ENCODE measurements at places on chromosomes 13 and 19.
A peak's percentile ranks its signal among the peaks of the same experiment; 100 is the strongest.

DNA sequence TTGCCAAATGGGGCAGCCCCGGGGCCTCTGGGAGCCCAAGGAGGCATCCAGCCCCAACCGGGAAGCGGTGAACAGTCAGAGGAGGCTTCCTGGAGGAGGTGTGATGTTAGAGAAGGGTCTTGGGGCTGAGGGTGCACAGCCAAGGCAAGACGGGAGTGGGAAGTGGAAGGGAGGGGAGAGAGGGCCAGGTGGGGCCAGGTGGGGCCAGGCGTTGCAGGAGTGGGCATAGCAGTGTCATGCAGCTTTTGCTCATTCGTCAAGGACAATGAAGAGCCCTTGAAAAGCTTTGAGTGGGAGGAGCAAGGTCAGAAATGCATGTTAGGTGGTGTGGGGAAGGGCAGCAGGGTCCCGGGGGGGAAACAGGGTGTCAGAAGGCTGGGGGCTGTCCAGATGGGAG, 1.8 kb downstream of the FBN3 start:
- no peak for DNase-seq

- no peak for DNase-seq
Observed at GRCh38 chr19:41708481-41708880, at the start of gene CEACAM5. Gene CEACAM5 (plus strand): TSS chr19:41708626. CDS start chr19:41708732, 106 bp downstream.

- DNase-seq, result no peak
Observed at GRCh38 chr19:8143041-8143440, 6.4 kb downstream of the FBN3 start.

DNA sequence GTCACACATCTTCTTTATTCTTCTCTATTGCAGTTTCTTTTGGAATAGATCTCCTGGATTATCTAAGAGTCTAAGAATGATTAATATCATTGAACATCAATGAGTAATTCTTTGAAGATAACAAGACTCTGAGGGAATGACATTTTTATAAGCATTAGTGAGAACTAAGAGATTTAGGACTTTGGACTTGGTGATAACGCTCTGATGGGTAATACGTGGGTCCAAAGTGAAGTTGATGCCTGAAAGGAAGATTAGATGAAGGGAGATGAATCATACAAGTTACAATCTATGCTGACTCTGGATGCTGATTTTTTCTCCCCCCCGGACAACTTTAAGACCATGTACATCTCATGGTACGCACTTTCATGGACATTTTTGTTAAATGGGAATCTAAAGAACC, 364.5 kb downstream of the GPC5 start:
- DNase-seq, result no peak

DNA sequence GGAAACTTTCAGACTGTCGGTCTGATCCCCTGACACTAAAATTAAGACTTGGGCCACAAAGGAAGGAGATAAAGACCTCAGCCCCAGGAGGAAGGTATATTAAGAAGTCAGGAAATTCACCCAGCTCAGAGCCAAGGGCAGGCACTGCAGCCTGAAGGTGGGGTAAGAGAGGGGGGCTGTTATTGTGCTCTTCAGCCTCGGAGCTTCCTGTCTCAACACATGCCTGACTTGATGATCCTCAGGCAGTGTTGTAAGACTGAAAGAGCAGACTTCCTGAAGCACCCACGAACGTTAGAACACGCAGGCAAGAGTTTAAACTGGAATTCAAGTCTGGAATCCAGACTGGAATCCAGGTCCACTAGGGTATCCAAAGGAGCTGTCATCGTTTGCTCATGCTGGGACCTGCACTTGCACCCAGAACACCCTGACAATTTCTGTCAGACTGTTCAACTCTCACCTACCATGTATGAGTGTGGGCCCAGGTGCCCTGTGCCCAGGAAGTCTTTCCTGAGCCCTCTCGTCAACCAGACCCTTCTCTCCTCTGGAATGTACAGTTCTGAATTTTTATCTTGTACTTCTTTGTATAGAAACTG, 10.7 kb upstream of the FLT1 start:
- DNase-seq, result no peak

- DNase-seq, result no peak
Observed at GRCh38 chr13:23667750-23668149, 97.5 kb downstream of the TNFRSF19 start.

DNA sequence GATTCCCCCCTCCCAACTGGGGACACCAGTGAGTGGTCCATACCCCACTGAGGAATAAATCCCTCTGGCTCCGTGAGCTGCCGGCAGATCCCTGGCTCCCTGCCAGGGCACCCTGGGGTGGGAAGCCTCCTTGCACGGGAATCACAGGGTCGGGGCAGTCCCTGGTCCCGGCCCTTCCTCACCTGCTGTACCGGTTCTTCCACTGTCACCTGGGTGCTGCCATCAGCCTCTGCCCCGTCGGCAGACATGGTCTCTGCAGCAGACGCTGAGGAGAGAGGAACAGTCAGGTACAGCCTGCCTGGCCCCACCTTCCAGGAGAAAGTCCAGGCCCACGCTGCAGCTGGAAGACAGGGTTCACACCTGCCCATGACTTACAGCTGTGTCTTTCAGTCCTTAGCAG, 6.3 kb downstream of the PLIN3 start:
- DNase-seq, result no peak

DNA sequence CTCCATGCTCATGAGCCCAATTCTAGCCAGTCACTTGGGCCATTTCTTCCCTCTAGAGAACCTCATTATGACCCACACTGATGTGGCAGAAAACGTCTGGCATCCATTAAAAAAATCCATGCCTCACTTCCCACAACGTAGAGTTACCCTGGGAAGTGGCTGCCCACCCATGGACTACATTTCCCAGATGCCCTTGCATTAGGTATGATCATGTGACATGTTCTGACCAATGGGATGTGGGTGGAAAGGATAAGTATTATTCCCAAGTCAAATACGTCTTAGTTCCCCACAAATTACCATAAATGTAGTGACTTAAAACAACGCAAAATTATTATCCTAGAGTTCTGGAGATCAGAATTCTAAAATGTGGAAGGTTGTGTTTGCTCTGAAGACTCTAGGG, 47.9 kb upstream of the ZNRF4 start:
- no peak for DNase-seq

DNA sequence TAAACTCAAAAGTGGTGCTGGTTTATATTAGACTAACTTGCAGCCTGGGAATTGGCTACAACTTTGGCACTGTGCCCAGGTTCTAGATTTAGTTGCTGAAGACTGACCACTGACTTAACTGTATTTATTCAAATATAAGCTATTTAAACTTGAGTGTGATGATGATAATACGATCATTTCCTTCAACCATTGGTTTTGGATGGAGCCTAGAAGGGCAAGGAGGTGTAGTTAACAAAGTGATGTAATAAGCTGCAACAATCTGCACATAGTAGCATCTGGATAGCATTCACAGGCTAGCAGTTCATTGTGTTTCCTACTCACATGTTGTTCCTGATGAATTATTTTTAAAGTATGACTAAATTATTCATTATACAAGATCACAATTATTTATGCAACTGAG, 55.2 kb upstream of the DACH1 start:
- DNase-seq, result no peak

- DNase-seq, result no peak
Observed at GRCh38 chr13:113489549-113490495, 689 bp downstream of the DCUN1D2 start.

DNA sequence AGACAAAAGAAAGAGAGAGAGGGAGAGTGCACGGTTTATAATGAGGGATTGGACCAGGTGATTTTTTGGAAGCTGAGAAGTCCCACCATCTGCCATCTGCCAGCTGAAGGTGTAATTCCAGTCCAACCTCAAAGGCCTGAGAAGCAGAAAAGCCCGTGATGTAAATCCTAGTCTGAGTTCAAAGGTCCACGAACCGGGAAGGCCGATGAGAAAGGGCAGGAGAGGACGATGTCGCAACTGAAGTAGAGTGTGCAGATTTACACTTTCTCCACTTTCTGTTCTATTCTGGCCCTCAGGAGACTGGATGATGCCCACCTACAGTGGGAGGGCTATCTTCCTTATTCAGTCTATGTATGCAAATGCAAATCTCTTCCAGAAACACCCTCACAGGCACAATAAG, 500.0 kb downstream of the DIAPH3 start:
- DNase-seq, result no peak

GRCh38 chr19:10361569-10362011, 18.8 kb downstream of the TYK2 start:
- DNase-seq, result no peak

- DNase-seq, result peak; percentile 50
Observed at GRCh38 chr19:29841559-29842367, 30.0 kb downstream of the CCNE1 start.

DNA sequence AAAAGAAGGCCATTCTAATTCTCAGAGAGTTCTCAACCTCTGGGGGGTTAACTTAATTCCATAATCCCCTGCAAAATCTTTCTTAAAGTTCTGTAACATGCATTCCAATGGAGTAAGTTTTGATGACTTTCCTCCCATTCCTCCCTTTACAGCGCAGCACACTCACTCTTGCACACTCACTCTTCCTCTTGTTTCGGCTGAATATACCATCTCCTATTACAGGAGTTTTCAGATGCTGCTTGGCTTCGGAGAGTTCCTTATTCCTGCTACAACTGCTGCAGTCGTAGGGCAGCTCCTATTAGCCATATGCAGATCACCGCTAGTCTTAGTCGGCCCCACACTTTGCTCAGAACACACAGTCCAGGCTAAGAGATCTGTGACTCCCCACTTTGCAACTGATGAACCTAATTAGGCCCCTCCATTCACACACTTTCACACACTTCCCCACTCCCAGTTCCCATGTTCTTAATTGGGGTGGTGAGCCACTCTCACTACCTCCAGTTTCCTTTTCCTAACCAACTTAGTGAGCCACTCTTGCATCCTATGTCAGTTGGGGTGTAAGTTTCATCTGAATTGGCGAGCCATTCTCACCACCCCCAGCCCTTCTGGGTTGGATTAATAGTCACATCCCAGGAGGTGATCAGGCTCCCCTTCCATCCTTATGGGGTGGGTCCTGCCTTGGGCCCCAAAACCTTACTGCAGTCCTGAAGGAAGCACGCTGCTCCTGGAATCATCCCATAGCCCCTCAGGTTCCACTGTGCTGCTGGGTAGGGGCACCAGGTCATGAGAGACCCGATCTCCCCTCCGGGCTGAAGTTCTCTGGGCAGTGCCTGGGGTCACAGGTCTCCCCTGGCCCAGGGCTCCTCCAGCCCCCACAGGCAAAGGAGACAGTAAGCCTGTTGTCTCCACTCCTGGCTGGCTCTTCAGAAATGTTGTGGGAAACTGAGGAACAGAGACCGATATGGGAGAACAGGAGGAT, 53.9 kb downstream of the OR10H4 start:
- DNase-seq, result no peak

DNA sequence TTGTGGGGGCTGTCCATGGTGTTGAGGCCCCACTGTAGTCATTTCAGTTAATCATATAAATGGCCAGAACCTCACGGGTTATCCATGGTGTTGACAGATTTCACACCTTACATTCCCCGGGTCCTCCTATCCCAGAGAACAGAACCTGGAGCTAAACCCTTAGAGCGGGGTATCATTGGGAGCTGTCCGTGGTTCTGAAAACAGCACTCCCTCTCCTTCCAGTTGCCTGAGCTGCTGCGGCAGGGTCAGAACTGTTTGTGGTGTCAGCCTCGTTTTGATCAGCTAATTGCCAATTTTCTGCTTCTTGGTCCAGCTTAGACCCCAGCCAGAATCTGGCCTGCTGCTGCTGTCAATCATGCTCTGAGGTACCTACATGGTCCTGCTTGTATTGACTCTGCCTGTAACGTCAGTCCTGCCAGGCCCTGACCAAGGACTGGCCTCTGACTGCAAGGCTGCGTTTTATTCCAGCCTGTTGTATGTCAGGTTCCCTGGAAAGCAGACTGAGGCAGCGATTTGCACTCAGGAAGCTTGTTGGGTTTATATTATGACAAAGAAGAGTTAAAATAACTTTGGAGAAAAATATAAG, 55.8 kb upstream of the KCTD15 start:
- DNase-seq, result peak; percentile 65

DNA sequence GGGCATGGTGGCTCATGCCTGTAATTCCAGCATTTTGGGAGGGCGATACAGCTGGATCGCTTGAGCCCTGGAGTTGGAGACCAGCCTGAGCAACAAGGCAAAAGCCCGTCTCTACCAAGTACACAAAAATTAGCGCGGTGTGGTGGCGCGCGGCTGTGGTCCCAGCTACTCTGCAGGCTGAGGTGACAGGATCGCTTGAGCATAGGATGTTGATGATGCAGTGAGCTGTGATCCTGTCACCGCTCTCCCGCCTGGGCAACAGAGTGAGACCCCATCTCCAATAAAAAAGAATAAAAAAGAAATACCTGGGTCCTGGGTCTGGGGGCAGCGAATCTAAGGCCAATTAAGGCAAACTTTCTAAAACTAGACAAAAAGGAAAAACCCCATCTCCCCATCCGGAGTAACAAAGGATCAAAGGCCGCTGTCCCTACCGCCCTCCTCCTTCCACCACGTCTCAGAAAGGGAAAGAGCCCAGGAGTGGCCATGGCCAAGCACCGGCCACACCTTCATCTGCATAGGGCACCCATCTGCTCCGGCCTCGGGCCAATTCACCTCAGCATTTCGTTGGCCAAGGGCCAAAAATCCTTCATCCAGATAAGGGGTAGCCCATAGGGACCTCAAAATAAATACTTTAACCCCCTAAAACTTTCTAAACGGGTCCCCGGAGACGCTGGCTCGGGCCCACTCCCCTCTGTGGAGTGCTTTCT, 851 bp downstream of the ZNF320 start:
- no peak for DNase-seq

GRCh38 chr13:80400865-80401426, 60.0 kb upstream of the SPRY2 start:
- DNase-seq, result no peak

- no peak for DNase-seq
Observed at GRCh38 chr13:101869553-101869952, 417.1 kb downstream of the ITGBL1 start.

DNA sequence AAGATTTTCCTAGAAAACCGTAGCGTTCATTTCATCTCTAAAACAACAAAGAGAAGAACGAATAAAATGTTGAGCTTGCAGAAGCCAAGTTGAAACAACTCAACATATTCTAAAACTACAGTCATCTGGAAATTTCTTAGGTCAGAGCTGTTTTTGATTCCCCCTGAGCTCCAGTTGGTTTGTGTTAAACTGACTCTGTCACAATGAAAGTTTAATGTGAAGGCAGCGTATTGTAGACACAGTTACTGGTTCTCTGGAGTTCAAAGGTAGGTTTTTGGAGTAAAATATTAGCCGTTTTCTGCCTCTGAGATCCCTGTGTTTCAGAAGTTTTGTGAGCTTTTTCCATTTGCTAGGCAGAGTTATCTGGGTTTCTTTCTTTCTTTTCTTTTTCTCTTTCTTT, 2.2 kb downstream of the ARHGEF7 start:
- no peak for DNase-seq

All from right forelimb (tissue), 1 donor.